ENCODE measurements at places on chromosomes 12 and 14. TPM values are rescaled to one million over a fixed set of nuclear protein-coding genes. Genes with fewer than 3 reads are reported as not detected.

Gene KLRC4
- total RNA-seq: 7.6 TPM

Gene TAMALIN
- total RNA-seq: 13.8 TPM

Gene GPRC5D
- total RNA-seq: not detected

Gene SPIC
- total RNA-seq: not detected

Gene ADCY4
- total RNA-seq: 0.78 TPM

Gene FZD10
- total RNA-seq: not detected

Gene TAS2R43
- total RNA-seq: not detected

Gene BATF
- total RNA-seq: 122 TPM

Gene TAS2R19
- 0.80 TPM for total RNA-seq

Gene KRT85
- total RNA-seq: not detected

Gene TMTC2
- 1.9 TPM for total RNA-seq

Gene TAS2R50
- 0.42 TPM for total RNA-seq

Measured in activated CD8-positive, alpha-beta memory T cell treated with anti-CD3 and anti-CD28 coated beads for 36 hours (primary cell).